ENCODE measurements at places on chromosomes 12 and 14.
A peak's percentile ranks its signal among the peaks of the same experiment; 100 is the strongest.

DNA sequence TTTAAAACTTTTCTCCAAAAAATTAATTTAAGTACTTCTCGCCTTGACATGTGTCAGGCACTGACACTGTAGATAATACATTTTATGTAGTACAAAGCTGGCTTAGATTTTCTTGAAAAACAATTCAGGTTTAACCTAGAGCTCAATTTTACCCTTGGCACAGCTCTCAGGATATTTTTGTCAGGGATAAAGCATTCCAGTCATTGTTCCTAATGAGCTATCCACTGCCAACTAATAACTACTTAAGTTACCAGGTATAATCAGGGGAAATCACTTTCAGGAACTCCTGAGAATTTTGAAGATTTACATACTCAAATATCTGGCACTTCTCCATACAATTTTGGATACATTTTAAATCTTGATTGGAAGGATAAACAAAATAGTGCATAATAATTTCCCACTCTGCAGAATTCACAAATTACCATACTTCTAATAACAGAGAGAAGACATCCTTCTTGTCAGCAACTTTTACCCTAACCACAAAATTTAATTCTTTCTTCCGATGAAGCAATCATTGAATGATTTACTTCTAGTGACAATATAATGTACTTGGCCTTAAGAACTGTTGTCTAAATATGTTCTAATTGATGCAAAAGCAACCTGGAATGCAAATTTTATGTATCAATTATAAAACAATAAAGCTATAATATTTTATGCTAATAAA lies 4.8 kb downstream of the RASSF9 start:
- no peak for DNase-seq

DNA sequence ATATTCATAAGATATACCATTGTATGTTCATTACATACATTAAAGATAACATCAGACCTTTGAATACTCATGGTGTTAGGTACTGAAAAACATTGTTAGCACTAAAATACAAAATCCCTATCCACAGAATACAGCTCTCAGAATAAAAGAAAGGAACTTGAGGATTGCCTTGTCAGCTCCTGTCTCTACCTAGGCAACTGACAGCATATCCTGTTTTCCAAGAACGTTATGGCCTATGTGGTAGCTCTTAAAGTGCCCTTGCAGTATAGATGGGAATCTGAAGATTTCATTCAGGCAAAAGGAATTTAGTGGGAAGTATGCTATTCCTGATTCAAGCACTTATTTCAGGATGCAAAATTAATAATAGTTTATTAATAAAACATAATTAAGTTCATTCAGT lies 1.8 kb upstream of the PPP1R12A start:
- no peak for DNase-seq

GRCh38 chr14:91573894-91574837 lies 64.1 kb upstream of the PPP4R3A start:
- peak; percentile 48 for DNase-seq

- no peak for DNase-seq
Measured at GRCh38 chr12:931060-931459, 18.4 kb downstream of the RAD52 start.

- DNase-seq: no peak
Measured at GRCh38 chr14:89166633-89167032, 250.4 kb downstream of the FOXN3 start.

DNA sequence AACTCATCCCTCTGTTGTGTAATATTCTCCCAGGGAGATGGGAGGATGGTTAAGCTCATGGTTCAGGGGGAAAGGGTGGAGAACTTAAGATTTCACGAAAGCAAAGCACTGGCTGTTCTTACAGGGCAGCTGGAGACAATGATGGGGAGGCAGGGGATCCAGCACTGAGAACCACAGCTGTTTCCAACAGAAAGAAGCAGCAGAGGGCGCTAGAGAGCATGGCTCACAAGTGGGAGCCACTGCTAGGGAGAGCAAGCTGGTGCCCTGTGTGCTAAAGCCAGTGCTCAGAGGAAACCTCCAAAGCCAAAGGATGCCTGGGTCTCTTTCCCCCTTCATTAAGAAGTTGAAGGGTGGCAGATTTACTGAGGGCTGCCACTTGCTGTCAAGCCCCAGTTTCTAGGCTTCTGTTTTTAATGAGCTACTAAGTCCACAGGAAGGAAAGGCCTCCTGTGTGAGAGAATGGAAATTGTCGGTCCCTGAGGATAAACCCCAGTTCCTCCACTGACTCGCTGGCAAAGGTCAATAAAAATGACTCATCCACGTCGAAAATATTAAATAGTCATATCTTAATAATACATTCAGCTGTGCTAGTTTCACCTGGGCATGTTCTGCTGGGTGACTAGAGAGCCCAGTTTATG lies 199.7 kb downstream of the ANO2 start:
- DNase-seq: peak; percentile 19
